ENCODE measurements at places on chromosomes 2 and 18.
A peak's percentile ranks its signal among the peaks of the same experiment; 100 is the strongest.

GRCh38 chr2:172672114-172672513 is 63.5 kb upstream of the RAPGEF4 start:
- DNase-seq = no peak

DNA sequence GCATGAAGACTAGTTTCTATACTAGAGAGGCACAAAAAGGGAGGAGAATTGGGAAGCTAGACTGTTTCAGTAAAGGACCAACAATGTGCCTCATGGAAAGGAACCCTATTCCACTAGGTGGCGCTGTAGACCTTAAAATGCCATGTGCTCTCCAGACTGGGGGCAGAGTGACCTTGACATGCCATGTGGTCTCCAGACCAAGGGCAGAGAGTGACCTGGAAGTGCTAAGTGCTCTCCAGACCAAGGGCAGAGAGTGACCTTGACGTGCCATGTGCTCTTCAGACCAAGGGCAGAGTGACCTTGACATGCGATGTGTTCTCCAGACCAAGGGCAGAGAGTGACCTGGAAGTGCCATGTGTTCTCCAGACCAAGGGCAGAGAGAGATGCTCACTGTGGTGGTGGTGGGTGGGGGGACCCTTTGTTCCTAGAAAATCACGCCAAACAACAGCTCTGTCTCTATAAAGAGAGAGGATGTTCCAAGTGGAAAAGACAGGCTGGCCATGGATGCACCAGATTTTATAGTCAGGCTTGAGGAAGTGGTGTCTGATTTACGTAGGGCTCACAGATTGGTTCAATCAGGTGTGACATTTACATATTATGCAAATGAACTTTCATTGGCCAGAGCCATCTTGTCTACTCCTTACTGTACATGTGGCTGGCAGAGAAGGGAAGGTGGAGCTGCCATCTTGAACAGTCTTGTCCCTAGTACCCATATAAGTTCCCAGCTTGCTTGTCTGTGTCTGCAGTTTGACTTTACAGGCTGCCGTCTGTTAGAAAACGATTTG is 344.0 kb upstream of the DDX18 start:
- DNase-seq = no peak

DNA sequence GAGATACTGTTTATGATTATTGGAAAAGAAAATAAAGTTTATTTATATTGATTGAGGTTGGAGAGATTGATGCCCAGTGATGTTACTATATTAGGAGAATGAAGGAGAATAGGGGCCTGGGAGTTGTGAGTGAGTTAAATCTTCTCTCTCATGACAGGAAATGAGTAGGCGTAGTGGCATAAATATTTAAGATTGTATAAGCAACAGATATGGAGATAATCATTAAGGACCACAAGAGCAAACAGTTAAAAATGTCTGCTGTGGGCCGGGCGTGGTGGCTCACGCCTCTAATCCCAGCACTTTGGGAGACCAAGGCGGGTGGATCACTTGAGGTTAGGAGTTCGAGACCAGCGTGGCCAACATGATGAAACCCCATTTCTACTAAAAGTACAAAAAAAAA is 62.7 kb downstream of the PTRHD1 start:
- no peak for DNase-seq

GRCh38 chr2:85551698-85552678 is 9.3 kb downstream of the GGCX start:
- peak; percentile 31 for DNase-seq

- DNase-seq = no peak
Measured at GRCh38 chr2:58921676-58922075, 680.6 kb upstream of the FANCL start.

DNA sequence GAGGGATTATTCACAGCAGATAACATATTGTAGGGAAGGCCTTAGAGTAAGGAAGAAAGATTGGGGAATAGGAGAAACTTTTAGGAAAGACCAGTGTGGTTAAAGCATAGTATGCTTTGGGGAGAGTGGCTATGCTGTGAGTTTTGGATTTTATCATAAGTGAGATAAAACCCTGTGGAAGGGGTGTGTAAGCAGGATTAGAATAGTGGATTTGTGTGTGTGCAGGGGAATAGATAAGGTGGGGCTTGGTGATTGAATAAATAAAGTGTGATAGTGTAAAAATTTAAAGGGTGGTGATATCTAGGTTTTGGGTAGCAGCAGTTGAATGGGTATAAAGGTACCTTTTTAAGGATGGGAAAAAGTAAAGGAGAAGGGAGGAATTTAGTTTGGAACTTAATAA is 137.7 kb downstream of the NCOA1 start:
- DNase-seq = no peak

GRCh38 chr2:197322724-197323720 is 12.4 kb upstream of the ANKRD44 start:
- DNase-seq = no peak

Measured in NCI-H2081 treated with DMSO at 0.1 percent for 48 hours (cell line).